ENCODE measurements at places on chromosomes 5 and 9. TPM values are rescaled to one million over a fixed set of nuclear protein-coding genes. Genes with fewer than 3 reads are reported as not detected.
A peak's percentile ranks its signal among the peaks of the same experiment; 100 is the strongest.

- peak; percentile 86 for DNase-seq
Measured at GRCh38 chr9:113620377-113621161, 157.0 kb downstream of the RGS3 start.

- no peak for DNase-seq
Measured at GRCh38 chr9:20811872-20812271, 127.8 kb downstream of the FOCAD start.

DNA sequence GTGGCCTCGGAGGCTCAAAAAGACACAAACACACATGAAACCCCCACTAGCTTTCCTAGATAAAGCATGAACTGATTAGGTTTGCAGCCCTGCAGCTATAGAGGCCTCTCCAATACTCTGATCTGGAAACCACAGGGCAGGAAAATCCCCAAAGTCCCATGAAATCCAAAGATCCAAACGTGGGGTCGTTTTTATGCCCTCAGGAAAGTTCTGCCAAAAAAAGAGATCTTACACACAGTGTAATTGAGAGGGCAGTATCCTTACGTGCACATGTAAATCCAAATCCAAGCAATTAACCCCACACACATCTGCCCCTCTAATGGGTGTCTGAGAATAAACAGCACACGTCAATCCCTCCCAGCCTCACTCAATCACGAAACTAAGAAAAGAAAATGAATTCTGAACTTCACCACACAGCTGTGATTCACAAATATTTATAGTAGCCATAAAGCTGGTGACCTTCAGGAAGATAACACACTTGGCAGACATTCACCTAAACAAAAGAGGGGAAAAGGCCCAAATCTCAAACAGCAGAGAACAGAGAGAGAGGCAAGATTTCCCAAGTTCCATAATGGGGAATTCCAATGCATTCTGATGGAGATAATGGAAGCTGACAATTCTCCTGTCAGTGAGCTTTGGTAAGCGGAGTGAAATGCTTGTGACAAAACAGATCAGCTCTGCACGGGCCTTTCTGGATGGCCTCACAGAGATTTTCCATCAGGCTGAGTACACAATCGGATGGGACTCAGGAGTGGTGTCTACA, 114.2 kb downstream of the SEMA5A start:
- DNase-seq = no peak

DNA sequence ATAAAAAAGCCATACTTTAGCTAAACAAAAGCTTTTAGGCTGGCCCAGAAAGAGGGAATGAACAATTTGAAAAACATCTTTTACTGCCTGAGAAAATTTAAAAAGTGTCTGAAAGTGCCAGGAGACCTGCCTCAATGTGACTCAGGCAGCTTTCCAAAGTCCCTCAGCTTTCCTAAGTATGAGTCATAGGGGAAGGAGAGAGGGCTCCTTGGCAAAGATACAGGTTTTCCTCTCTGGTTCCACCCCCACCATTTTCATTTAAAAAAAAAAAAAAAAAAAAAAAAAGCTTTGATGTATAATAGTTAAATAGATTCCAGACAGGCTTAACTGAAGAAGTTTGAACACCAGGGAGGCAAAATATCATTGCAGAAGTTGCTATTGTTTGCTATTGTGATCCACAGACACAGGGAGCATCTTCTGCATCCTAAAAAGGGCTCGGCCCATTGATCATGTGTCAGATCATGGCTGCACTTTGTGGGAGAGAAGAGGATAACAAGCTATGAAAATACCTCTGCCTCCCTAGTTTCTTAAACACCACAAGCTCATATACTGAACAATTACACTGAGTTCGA, 71.5 kb downstream of the MRPS27 start:
- peak; percentile 75 for DNase-seq

DNA sequence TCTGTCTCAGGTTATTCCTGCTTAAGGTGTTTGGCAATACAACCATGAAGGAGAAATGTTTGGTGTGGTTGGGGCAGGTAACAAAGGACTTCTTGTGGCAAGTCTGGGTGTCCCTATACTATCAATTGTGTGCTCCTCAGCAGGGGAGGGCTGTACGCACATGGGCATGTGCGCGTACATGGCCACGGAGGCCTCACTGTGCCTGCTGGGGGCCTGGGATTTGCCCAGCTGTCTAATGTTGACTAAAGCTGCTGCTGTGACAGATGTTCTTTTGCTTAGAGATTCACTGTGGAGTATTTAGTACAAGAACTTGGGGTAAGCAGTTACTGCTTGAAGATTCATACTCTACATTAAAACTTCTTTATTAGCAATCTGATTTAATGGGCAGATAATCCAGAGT, 97.5 kb downstream of the HSPA4 start:
- no peak for DNase-seq

DNA sequence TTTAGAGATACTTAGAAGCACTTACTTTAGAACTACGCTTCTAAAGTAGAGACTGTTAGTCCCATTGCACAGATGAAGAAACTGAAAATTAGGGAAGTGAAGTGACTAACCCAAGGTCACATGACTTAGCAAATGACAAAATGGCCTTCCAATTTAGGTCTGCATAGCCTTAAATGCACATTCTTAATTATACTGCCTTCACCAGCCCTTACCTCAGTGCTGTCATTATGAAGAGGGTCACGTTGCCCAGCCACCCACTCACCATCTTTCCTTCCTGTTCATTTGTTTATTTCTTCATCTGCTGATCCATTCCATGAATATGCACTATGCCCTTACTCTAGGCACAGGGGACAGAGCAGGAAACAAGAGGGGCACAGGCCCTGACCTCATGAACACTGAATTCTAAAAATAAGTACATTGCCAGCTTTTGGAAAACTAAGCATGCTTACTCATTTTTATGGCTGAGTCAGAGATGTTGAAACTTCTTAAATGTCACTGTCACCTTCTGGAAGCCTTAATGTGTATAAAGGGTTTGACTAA, 8.6 kb downstream of the HAVCR2 start:
- DNase-seq = no peak

DNA sequence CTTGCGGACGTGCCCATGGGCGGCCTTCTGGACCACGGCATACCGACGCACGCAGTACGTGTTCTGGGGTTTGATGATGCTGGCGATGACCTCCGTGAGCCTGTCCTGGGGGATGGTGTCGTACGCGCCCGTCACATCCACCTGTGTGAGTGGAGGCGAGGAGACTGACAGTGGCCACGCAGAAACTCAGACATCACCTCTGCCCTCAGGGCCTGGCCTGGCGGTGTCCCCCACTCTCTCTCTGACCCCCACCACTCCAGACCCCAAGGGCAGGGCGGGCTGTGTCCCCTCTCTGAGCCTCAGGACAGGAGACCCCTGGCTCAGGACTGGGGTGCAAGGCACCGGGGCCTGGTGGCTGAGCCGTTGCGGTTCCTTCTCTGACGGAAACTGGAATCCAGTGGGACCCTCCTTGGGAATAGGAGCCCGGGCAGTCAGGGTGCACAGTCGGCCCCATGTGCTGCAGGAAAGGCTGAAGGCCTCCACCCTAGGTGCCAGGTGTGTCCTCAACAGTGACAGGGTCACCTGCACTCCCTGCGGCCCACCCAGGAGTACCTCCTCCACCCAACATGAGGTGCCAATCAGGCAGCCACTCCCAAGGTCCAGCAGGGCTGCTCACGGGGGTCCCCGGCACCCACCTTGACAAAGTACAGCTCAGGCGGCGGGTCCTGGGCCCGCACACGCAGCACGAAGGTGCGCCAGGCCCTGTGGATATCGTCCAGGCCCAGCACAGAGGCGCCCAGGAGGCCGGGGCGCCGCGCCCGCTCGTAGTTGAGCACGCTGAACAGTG, 16.0 kb downstream of the TERT start:
- DNase-seq = no peak

DNA sequence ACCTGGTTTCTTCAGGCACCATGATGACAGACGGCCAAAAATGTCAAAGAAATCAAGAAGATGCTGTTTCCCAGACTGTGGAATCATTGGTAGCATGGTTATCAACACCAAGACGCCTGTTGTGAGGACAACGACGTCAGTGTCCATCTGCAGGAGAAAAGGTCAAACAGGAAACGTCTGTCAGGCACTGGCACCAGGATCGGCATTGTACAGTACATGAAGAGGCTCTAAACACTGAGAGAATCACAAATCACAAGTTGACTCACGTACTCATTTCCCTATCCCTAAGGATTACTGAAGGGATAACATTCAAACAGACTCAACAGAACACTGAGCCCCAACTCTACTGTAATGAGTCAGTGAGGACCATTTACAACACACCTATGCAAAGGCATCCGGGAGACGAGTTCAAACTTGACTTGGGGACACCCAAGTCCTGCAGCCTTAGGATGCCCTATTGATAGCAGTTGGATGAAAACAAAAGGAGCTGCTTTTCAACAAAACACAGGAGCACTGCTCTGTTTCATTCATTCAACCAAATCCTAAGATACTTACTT, 21.0 kb downstream of the TSC1 start:
- no peak for DNase-seq

GRCh38 chr5:14491015-14491915, 90.3 kb upstream of the OTULINL start:
- peak; percentile 24 for DNase-seq

- DNase-seq = no peak
Measured at GRCh38 chr9:38118862-38119438, 49.9 kb upstream of the SHB start.

- DNase-seq = no peak
Measured at GRCh38 chr5:12214267-12215015, 310.2 kb upstream of the CTNND2 start.

GRCh38 chr9:109632817-109633216, 134.7 kb upstream of the PTPN3 start:
- no peak for DNase-seq

DNA sequence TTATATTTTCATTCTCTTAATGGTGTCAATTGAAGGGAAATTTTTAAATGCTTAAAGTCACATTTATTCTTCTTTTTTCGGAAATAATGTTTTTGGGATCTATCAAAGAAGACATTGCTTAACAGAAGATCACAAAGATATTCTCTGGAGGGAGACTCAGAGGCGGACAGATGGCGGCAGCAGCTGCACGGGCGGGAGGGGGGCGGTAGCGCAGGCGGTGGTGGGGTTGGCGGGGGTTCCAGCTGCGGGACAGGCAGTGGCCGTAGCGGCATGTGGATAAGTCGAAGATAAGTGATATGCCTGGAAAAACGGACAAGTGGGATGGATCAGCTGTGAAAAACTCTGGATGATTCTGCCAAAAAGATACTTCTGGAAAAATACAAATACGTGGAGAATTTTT, 31.6 kb upstream of the ZDHHC11B start:
- DNase-seq = no peak

GRCh38 chr9:118108971-118109370, 404.8 kb downstream of the TLR4 start:
- no peak for DNase-seq

DNA sequence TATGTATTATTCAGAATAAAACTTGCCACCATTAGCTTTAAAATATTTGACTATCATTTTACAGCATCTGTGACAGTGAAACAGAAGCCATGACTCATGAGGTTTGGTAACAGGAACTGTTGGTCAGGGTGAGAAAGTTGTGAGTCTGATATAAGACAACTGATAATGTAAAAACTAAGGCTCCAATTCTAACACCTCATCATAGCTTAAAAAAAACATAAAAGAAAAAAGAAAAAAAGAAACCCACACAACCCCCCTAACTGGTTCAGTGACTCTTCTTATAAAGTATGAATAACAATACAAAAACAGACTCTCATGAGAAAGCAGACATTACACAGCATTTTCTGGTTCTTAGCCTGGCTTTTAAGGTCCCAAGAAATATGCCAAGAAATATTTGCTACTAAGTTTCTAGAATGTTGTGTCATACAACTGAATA, 85.8 kb downstream of the MRPS27 start:
- no peak for DNase-seq

- no peak for DNase-seq
Measured at GRCh38 chr9:28289746-28290145, 716.5 kb upstream of the C9orf72 start.

GRCh38 chr9:130336885-130337284, 71.3 kb downstream of the HMCN2 start:
- no peak for DNase-seq

- DNase-seq = no peak
Measured at GRCh38 chr9:99637641-99638040, 184.0 kb upstream of the NR4A3 start.

DNA sequence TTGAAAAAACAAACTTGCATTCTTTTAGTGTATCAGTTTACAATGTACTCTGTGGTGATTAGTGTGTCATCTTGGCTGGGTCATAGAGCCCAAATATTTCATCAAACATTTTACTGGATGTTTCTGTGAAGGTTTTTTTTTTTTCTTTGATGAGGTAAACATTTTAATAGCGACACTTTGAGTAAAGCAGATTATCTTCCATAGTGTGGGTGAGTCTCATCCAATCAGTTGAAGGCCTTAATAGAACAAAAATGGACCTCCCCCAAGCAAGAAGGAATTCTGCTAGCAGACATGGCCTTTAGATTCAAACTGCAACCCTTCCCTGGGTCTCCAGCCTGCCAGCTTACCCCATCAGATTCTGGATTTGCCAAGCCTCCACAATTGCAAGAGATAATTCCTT, 72.5 kb downstream of the FSTL4 start:
- no peak for DNase-seq

Gene ANXA6
- total RNA-seq = 275 TPM

Gene MYOZ3
- 8.7 TPM for total RNA-seq

Gene EGR1
- 44.9 TPM for total RNA-seq

Gene LCN1
- not detected for total RNA-seq

Gene ANXA2R
- total RNA-seq = 1.1 TPM

Gene ROR2
- 1.4 TPM for total RNA-seq

Gene FAXDC2
- total RNA-seq = 25.8 TPM

Gene RRAGA
- 74.7 TPM for total RNA-seq

Gene SLC23A1
- total RNA-seq = not detected

Gene DOLPP1
- 5.7 TPM for total RNA-seq

Gene ZSWIM6
- total RNA-seq = 7.0 TPM
